Occipital lobe (tissue), 3 donors: ENCODE measurements at places on chromosomes 12 and 14.

DNA sequence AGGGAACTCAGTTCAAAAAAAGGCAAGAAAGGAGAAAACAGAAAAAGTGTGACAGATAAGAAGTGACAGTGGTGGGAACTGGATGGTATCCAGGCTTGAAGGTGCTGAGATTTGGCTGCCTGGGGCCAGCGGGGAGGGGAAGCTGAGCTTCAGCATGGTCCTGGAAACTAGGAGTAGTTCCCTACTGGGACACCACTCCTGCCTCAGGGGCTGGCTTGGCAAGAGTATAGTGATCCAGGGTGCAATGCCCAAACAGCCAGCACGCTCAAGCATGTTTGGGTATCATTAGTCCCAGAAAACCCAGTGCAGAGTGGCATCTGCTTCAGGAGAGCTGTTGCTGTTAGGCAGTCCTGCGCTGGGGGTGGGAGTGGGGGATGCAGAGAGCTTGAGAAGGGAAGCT lies 49.5 kb upstream of the KTN1 start:
- DNase-seq, result no peak

DNA sequence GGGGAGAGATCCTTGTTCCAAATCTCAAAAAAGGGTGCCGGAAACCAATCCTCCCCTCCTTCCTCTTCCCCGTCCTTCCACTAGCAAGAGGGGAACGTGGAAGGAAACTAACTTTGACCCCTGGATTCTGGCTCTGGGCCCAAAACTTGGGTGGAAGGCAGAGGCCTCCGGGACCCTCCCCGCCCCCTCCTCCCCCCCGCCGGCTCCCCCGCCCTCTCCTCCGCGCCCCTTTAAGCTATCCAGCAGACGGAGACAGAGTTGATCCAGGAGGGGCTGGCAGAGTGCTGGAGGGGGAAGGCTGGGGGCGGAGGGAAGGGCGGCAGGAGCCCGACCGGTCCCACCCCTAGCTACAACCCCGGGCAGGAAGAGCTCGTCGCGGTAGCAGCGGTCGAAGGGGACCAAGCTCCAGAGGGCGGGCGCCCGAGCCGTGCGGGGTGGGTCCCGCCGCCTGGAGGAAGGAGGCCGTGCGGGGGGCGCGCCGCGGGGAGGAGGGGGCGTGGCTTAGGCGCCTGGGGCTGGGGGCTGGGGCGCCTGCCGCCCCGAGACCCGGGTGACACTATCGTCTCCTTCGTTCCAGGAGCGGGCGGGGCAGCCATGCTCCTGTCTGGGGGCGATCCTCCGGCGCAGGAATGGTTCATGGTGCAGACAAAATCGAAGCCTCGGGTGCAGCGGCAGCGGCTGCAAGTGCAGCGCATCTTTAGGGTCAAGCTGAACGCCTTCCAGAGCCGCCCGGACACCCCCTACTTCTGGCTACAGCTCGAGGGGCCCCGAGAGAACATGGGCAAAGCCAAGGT lies at the start of gene NYNRIN:
NYNRIN (plus strand) TSS at position 351 of the 794 bp plus-strand sequence; CDS start at position 595, 244 bp downstream.
- no peak for DNase-seq

DNA sequence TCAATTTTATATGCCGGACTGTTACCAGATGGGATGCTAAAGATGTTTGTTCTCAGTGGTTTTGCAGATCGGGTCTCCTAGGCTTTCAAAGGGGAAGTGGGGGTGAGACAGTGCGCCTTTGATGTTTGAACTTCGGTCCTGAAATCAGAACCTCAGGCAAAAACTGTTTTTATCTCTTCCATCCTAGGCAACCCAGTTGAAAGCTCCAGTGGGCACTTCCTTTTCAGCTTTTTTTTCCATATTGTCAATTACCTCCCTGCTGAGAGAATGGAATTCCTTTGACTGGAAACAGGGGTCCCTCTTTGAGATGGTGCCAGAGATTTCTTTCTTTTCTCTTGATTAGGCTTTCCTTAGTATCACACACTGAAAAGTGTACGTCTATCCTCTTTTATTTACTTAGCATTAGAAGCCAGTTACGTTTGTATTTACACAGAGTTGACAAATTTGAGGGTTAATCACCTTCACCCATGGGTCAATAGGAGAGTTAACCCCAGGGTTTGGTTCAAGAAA lies 40.0 kb downstream of the NUAK1 start:
- DNase-seq, result no peak

DNA sequence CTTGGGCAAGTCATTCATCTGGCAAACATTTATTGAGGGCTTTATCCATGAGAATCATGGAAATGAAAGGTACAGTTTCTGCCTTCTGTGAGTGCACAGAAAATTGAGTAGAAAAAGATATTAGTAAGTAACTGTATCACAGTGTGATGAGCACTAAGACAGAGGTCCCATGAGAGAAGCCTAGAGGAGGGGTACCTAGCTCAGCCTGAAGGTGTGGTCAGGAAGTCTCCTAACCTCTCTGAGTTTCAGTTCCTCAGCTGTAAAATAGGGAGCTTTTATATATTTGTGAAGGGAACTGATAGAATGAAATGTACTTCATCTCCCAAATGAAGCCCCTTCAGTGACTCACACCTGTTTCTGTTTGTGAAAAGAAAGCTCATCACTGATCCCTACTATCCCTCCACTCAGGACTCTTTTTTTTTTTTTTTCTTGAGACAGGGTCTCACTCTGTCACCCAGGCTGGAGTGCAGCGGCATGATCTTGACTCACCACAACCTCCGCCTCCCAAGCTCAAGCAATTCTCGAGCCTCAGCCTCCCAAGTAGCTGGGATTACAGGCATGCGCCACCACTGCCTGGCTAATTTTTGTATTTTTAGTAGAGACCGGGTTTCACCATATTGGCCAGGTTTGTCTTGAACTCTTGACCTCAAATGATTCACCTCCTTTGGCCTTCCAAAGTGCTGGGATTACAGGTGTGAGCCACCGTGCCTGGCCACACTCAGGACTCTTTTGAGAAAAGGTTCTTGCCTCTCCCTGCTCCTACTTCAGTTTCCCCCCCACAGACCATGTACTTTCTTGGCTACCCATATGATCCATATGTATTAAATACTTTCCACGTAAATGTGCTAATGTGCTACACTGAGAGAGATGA lies 93.7 kb upstream of the FUT8 start:
- DNase-seq, result no peak

DNA sequence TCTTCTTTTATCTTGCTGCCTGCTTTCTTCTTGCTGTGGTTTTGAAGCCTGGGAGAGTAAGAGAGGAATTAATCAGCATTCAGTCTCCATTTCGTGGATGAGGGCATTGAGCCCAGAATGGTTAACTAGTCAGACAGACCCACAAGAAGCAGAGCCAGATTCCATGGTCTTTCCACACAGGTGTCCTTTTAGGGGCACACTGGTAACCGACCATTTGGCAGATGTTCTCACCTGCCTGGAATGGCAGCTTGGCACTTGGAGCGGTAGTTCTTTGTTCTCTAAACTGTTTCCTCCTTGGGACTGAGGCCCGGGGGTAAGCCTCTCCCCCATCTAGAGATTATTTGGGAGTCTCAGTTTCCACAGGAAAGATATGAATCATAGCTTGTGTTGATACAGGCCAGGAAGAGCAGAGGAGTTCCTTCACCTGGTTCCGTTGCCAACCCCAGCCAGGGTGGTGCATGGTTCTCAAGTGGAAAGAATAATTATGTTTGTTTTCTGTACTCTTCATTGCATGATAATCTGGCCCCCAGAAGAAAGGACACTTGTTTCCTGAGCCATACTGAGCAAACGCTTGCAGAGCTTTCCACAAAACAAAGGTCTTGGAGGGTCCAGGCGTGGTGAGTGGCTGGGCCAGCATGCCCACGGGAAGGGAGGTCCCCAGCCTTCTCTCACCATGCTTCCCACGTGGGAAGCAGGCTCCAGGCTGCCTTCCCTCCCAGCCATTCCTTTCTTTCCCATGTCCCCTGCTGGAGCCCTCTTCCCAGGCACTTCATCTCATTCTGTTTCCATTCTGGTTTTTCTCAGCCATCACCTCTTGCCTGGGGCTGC lies 2.0 kb upstream of the KRT75 start:
- no peak for DNase-seq

DNA sequence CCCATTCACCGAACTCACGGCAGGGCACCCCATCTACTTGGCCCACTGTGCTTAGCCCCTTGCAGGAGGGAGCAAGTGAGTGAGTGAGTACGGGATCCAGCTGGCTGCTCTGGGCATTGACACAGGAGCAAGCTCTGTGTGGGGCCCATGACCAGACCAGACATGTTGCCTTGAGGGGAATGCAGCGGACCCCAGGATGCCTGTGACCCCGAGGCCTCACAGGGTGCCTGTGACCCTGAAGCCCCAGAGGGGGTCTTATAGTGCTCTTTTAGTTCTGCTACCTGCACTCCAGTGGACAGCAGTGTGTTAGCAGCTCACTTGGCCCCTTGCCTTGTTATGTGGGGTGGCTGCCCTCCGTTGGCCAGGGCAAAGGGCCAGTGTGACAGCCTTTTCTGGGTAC lies 255.8 kb downstream of the ETNK1 start:
- DNase-seq, result no peak

GRCh38 chr14:69573831-69574262 lies 824 bp downstream of the CCDC177 start:
- peak; percentile 39 for DNase-seq

GRCh38 chr14:50060871-50061663 lies 55.3 kb downstream of the VCPKMT start:
- DNase-seq, result peak; percentile 31

DNA sequence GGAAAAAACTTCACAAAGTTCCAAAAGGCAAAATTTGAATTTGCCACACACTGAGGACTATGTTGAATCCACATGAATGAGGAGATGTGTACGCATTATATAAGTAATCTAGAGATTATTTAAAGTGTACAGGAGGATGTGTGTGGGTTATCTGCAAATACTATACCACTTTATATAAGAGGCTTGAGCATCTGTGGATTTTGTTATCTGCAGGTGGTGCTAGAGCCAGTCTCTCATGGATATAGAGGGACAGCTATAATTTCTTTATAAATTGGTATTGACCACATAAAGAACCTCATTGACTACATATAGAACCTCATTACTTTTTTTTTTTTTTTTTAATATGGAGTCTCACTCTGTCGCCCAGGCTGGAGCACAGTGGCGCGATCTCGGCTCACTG lies 32.2 kb upstream of the RXYLT1 start:
- no peak for DNase-seq

DNA sequence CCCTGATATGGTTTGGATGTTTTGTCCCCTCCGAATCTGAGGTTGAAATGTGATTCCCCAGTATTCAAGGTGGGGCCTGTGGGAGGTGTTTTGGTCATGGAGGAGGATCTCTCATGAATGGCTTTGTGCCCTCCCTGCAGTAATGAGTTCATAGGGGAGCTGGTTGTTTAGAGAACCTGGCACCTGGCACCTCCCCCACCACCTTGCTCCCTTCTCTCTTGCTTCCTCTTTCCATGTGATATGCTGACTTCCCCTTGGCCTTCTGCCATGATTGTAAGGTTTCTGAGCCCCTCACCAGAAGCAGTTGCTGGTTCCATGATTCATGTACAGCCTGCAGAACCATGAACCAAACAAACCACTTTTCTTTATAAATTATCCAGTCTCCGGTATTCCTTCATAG lies 32.6 kb downstream of the CD163L1 start:
- no peak for DNase-seq

GRCh38 chr14:79514700-79515099 lies 696.6 kb downstream of the DIO2 start:
- no peak for DNase-seq

- DNase-seq, result peak; percentile 33
Observed at GRCh38 chr12:131832321-131833231, 4.4 kb downstream of the MMP17 start.

- DNase-seq, result no peak
Observed at GRCh38 chr12:64389154-64389553, 1.4 kb downstream of the C12orf56 start.

DNA sequence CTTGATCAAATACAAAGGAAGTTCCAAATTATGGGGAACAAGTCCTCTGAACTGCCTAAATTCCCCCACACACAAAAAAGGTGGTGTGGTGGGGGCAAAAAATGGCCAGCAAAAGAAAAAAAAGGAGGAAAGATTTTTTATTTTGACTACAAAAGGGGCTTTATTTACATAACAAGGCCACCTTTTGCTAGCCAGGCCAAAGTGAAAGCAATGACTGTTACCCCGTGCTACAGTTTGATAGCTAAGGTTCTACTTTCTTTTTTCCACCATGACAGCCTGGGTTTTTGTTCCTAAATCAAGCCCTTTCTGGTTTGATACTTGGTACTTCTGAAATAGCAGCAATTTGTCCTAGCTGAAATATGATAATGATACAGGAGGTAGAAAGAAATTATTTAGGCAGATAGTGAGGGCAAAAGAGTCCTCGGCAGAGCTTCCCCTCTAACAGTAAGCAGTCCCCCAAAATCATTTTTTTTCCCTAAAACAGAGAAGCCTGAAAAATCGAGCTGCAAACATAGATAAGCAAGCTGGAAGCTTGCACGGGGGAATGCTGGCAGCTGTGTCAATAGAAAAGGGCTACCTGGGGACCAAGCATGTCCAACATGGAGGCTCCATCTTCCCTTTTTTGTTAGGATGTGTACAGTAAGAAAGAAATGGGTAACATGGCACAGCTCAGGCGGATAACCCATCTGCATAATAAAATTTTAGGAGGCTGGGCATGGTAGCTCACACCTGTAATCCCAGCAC lies 8.9 kb upstream of the B4GALNT1 start:
- no peak for DNase-seq

DNA sequence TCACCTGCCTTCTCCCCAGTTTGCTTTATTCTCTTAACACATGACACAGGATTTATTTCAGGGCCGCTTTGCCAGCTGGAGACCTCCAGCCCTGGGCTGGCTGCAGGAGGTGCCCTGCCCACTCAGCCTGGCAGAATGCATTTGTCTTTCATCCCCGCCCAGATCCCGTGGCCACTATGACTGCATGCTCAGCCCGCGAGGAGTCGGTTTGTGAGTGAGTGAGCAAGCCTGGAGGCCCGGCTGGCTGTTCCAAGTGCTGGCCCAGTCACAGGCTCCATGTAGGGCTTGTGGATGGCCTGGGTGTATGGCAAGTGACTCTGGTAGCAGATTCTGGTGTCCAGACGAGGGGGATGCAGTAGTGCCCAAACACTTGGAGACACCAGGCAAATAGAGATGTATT lies 2.1 kb downstream of the TDP1 start:
- DNase-seq, result peak; percentile 2

DNA sequence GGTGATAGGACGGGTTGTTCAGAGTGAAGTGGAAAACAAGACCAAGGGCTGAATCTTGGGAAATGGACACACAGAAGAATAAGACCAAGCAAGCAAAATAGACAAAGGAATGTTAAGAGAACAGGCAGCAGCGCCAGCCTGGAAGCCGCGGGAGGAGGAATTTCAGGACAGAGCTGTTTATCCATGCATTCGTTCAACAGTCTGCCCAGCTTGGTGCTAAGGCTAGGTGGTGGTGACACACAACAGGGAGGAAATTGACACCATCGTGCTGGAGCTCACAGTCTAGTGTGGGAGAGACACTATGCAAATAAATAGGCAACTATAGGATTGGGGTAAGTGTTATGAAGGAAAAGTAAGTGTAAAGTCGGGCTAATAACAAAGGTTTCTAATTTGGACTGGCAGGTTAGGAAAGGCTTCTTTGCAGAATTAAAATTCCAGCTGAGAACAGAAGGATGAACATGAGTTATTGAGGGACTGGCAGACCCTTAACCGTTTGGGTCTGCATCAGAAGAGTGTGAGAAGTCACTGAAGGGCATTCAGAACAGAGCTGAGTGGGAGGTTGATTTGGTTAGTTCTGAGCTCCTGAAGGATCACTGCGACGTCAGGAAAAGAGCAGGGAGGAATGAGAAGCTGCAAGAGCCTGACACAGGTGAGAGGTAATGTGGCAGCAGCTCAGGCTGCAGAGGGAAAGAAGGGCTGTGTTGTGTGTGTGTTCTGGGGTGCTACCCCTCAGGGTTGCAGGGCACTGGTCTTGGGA lies 242.6 kb upstream of the FKBP4 start:
- no peak for DNase-seq
